ENCODE measurements at places on chromosomes 11 and 22. TPM values are rescaled to one million over a fixed set of nuclear protein-coding genes. Genes with fewer than 3 reads are reported as not detected.

Gene FIBIN
- polyA plus RNA-seq: 4.0 TPM

Gene SPDYC
- not detected for polyA plus RNA-seq

Gene GATD1
- 51.7 TPM for polyA plus RNA-seq

Gene CRYBA4
- 0.45 TPM for polyA plus RNA-seq

DNA sequence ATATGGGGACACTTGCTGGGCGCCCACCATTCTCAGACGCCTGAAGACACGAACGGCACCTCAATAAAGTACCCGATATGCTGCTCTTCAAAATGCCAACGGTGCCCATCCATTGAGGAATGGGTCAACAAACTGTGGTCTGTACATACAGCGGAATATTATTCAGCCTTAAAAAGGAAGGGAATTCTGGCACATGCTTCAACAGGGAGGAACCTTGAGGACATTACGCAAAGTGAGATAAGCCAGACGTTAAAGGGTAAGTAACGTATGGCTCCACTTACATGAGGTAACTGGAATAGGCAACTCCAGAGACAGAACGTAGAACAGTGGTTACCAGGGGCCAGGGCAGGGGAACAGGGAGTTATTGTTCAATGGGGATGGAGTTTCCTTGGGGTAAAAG is 28.0 kb downstream of the PRDM10 start:
- no peak for DNase-seq

DNA sequence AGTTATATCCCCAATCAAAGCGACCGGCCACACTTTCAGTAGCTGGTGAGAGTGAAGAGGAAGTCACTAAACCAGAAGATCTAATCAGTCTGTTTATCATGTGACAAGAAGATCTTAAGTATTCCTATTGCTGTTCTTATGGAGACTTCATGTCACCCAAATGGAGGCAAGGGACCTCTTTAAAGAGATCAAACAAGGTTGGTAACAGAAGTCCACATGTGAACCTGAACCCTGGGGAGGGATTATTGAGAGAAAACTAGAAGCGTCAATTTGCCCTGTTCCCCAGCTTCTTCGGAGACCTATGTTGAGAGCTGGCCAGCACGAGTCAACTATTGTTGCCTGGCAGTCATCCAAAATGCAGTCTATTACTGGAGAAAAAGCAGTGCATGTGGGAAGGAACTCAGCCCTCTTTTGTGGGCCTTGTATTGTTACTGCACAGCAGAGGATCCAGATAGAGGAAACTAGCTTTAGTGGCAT is 76.9 kb upstream of the CTSC start:
- DNase-seq: peak; percentile 63

GRCh38 chr11:13030857-13031256 is 21.7 kb downstream of the RASSF10 start:
- no peak for DNase-seq

GRCh38 chr11:132910011-132910760 is 622.1 kb downstream of the OPCML start:
- no peak for DNase-seq

- no peak for DNase-seq
Measured at GRCh38 chr22:50102946-50103345, 13.1 kb downstream of the MOV10L1 start.

DNA sequence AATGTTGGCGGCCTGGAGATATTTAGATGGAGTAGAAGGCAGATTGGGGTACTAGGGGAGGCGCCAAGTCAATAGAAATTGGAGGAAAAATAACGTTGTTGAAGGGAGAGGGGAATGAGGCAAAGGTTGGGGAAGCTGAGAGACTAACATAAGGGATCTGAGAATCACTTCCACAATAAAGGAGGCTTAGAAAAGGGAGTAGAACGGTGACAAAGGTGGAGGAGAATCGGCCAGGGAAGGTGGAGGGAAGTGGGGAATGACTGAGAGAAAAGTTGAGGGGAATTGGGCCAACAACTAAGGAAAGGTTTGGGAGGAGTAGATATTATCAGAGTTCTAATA is 510 bp downstream of the PPME1 start:
- DNase-seq: peak; percentile 2

DNA sequence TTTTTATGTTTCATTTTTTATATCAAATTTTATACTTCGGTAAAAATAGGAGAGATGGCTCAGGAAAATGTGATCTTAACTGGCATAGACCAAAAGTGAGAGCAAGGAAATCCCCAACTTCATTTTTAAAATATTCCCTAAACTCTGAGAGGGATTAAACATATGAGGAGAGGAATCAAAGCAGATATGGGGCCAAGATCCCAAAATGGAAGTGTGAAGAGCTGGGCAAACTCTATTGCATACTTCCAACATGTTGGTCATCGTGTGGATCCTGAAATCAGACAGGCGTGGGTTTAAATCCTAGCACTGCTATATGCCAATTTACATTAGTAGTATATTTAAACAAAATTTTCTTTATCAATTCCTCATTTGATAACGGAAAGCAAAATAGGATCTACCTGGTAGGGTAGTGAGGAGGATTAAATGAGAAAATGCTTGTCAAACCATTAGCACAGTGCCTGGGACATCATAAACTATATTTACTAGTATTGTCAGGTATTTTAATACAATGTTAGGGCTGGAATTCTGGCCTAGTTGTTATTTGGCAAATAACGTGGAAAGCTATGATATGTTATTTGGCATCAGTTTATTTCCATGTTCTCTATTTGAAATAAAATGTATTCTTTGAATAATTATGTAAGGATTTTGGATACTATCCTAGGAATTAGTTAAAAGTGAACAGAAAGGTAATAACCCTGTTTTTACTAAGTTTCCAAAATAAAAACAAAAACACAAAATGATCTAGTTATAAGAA is 392.8 kb upstream of the CCDC90B start:
- no peak for DNase-seq

DNA sequence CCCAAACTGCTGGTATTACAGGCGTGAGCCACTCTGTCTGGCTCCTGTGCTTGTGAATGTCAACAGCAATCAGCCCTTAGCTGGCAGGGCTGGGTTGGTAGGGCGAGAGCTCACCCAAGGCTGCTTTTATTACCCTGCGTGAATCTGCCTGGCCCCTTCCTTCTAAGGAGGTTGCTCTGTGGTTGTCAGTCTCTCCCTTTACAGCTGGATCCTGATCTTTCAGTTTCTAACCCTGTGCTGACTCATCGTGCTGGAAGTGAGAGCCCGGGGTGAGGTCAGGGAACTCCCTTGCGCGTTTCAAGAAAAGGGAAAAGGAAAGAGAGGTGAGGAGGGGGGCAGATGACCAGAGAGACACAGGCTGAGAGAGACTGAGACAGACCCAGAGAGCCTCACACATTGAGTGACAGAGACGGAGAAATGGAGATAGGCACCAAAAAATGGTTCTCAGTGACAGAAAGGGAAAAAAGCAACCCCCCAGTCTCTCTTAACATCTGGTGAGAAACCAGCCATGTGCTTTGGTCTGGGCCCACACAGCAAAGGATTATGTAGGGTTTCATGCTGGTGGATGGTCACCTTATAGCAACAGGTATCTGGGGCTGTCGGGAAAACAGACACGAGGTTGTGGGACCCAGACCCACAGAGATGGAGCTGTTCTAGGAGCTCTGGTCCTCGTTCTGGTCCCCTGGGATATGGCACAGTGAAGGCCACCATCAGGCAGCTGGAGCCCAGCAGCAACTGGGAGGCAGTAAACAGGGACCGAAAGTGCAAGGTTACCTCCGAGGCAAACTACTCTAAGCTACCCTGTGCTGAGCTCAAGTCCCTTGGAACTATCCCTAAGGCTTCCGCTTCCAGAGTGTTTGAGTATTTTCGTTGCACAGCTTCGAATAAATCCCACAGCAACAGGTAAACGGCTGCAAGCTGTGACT is 2.5 kb downstream of the TCN2 start:
- DNase-seq: peak; percentile 67

- DNase-seq: no peak
Measured at GRCh38 chr22:19888131-19888746, 33.6 kb upstream of the GNB1L start.

DNA sequence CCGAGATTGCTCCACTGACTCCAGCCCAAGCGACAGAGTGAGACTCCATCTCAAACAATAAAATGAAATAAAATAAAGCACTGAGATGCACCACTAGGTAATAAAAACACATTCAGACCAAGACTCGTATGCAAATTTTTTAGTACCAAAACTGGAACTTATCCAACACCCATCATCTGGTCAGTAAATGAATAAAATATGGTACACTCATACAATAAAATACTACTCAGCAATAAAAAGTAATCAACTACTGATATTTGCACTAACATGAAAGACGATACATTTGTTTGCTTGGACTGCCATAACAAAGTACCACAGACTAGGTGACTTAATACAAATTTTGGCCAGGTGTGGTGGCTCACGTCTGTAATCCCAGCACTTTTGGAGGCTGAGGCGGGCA is 17.8 kb upstream of the POLD3 start:
- DNase-seq: no peak

- DNase-seq: no peak
Measured at GRCh38 chr11:90589735-90590134, 366.9 kb upstream of the CHORDC1 start.

GRCh38 chr11:74462009-74462408 is 5.3 kb downstream of the KCNE3 start:
- peak; percentile 91 for DNase-seq

DNA sequence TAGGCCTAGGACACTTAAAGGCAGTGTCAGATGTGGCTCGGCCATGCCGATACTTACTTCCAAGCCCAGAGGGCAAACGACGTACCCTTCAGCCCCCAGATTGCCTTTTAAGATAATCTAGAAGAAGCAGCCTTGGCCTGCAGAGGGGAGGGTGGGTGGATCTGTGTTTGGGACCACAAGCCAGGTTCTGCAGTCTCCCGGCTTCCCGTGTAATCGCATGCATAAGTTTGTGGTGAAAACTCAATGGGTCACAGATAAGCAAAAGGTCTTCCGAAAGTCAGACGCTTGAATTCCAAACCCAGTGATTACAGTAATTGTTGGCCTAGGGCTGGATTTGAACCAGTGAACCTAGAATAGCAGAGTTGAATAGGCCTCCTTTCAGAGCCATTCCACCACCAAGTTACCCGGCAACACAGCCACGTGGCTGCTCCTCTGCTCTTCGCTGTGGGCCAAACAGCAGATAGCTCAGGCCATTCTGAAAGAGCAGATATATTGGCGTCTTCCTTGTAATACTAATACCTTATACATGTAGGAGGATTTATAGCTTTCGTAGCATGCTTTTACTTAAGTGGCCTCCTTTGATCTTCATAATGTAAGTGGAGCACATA is 170.8 kb upstream of the CADM1 start:
- no peak for DNase-seq
